Stimulated activated CD4-positive, alpha-beta T cell treated with anti-CD3 and anti-CD28 coated beads, Interleukin-15, amount 100 ng/mL, for 48 hours (primary cell): ENCODE measurements at places on chromosomes 3 and 15.

DNA sequence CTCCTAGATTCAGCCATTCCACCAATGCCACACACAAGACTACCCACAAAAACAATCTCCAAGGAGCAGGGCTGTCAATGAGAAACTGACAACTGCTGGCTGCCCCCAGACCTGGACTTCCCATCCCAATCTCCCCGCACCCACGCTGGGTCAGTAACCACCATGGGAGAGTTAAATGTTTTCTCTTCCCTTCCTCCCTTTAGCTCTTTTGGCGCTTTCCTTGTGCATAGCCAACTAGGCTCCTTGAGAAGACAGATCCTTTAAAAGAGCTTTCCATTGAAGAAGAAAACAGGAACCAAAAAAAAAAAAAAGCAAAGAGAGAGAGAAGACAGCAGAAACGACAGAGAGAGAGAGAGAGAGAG is 8.3 kb downstream of the BCL6 start:
- no peak for DNase-seq

- DNase-seq = no peak
These were observed 77.8 kb upstream of the CHRNB4 start for GRCh38 chr15:78718837-78719236.

GRCh38 chr15:40474581-40474980 is 3.8 kb downstream of the CHST14 start:
- no peak for DNase-seq

DNA sequence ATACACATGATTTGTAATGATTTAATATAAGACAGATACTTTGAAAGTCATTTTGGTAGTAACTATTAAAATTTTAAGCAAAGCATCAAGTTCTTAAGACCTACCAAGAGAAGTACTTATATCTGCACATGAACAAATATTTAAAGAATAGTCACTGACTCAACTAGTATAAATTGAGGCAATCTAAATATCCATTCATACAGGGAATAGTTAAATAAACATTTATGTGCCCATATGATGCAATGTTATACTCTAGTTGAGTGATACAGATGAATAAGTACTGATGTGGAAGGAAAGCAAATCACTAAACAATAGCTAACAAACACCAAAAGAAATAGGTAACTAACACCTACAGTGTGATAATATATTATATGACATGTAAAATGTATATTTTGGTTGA is 527.7 kb downstream of the EPHA3 start:
- no peak for DNase-seq

DNA sequence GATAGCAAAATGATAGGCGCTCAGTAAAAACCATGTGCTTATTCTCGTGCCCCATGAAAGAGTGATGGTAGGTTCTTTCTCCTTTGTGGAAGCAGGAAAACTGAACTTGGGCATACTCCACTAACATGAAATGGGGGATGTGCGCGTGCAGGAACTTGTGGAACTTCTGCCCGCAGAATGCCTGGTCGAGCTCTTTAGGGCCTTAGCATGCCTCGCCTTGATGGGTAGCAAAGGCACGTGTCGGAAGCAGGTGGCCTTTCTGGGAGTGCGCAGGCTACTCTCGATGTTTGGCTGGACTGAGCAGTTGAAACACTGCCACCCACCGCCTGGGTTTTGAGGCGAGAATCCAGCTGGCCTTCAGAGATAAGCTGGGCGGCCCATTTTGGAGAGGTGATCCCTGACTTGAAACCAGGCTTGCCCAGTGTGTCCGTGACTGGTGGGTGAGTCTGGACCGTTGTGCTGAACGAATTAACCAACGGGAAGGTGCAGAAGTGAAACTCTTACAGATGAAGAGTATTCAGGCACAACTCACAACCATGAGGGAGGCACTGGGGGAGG is 842 bp downstream of the PCCB start:
- no peak for DNase-seq
